GM23248 (cell line): ENCODE measurements at places on chromosomes 4 and X.

- DNase-seq, result peak; percentile 36
These were observed 13.3 kb downstream of the SLC2A9 start for GRCh38 chr4:10007793-10008608.

DNA sequence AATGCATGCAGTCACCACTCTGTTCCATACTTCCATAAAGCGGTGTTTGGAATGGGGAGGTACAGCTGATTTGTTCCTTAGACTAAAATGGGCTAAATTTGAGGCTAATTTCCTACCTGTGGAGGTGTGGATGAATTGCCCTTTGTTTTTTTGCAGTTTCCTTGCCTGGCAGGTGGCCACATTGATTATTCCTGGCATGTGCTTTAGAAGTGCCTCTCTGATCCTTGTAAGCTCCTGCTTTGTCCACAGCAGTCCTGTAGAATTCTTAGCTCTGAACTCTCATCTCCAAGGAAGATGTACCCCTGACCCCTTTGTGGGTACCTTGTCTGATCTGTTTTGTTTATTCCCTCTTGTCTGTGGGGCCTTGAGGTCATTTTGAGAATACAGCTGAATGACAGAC, 136.8 kb downstream of the ADGRL3 start:
- DNase-seq, result no peak

- peak; percentile 33 for DNase-seq
These were observed 1.2 kb downstream of the BCORL1 start for GRCh38 chrX:129983575-129984110.

GRCh38 chr4:26372525-26373172, 51.8 kb downstream of the RBPJ start:
- peak; percentile 61 for DNase-seq

- no peak for DNase-seq
These were observed 64.3 kb downstream of the HTRA3 start for GRCh38 chr4:8333726-8334460.

GRCh38 chr4:107552306-107552705, 167.7 kb downstream of the PAPSS1 start:
- peak; percentile 35 for DNase-seq
